Right lobe of liver (tissue), 6 donors: ENCODE measurements at places on chromosomes 2 and 18. TPM values are rescaled to one million over a fixed set of nuclear protein-coding genes. Genes with fewer than 3 reads are reported as not detected.

The CYP1B1 gene
- 5.9 TPM for total RNA-seq

The DHX57 gene
- total RNA-seq = 4.4 TPM

The SMARCAL1 gene
- total RNA-seq = 8.4 TPM

The NPHP1 gene
- 0.06 TPM for total RNA-seq

The CBLN2 gene
- total RNA-seq = not detected

The TPRKB gene
- total RNA-seq = 10.0 TPM

- H3K4me3 ChIP-seq = no peak overlapping the region
- H3K27ac ChIP-seq = no peak overlapping the region
- no peaks in the 10 kb centered on the region for H3K27me3 ChIP-seq
- no peaks in the 10 kb centered on the region for H3K4me1 ChIP-seq
- DNase-seq = no peak
- H3K36me3 ChIP-seq = no peaks in the 10 kb centered on the region
These were observed 35.0 kb upstream of the GLI2 start for GRCh38 chr2:120700659-120701058.

GRCh38 chr2:170905864-170906263 is 23.2 kb upstream of the GORASP2 start:
- no peak for DNase-seq
- H3K27ac ChIP-seq = no peak overlapping the region
- no peak overlapping the region for H3K4me3 ChIP-seq
- no peaks in the 10 kb centered on the region for H3K4me1 ChIP-seq
- H3K36me3 ChIP-seq = no peaks in the 10 kb centered on the region
- no peaks in the 10 kb centered on the region for H3K27me3 ChIP-seq

DNA sequence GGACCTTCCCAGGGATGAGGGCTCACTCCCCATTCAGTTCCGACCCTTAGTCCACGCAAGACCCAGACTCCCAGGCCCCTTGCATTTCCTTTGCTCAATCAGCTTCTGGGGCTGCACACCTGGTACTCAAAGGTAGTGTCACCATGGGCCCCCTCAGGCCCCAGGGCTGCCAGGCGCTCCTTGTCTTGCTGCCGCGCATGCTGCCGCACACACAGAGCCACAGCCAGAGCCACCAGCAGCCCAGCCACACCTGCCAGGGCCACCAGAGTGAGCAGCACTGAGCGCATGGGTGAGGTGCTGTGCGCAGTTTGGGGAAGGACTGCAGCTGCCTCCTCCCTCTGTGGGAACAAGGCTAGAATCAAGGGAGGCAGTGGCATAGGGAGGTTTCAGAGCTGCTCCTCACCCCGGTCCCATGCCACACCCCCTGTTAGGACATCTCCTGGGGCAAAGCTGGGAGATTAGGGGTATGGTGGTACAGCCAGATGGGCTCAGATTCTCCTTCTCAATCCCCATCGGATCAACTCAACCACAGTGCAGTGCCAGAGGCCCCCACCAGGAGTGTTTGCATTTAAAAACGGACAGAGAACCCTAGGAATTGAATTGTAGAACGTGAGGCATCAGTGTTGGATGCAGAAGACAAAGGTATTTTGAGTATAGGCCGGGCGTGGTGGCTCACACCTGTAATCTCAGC is 11.3 kb downstream of the PTPRN start:
- no peak overlapping the region for H3K27ac ChIP-seq
- peaks cover 2% of the 10 kb centered on the region for H3K4me1 ChIP-seq
- DNase-seq = no peak
- no peaks in the 10 kb centered on the region for H3K36me3 ChIP-seq
- no peaks in the 10 kb centered on the region for H3K27me3 ChIP-seq
- H3K4me3 ChIP-seq = no peak overlapping the region

DNA sequence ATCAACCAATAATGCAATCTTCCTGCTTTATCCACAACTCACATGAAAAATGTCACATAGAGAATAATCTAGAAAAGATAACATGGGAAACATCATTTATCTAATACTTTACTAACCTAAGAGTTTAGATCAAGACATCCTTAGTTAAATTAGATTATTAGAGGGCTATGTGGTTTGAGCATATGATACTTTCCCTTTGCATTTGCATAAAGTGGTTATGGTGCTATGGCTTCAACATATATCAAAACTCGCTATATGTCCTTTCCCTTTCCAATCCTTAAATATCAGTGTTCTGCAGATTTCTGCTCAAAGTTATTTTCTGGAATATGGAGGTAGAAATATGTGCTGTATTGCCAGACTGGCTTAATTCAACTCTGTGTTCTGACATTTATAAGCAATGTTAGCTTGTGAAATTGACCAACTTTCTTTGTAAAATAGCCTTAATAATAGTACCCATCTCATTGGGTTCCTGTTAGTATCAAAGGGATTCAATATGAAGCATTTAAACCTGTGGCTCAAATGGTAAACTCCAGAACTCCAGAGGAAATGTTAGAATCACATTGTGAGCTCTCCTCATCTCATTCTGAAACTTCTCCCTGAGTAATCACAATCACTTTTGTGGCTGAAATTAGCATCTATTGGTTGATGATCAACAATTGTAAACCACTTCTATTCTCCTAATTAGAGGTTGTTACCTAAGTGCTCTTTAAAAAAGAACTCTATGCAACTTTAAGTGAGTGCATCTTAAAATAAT is 1089.9 kb upstream of the SLC39A10 start:
- H3K36me3 ChIP-seq = no peaks in the 10 kb centered on the region
- no peaks in the 10 kb centered on the region for H3K27me3 ChIP-seq
- H3K4me1 ChIP-seq = no peaks in the 10 kb centered on the region

GRCh38 chr2:171391532-171391931 is 42.3 kb downstream of the METTL8 start:
- no peak overlapping the region for H3K27ac ChIP-seq
- H3K4me3 ChIP-seq = no peak overlapping the region
- H3K27me3 ChIP-seq = no peaks in the 10 kb centered on the region

DNA sequence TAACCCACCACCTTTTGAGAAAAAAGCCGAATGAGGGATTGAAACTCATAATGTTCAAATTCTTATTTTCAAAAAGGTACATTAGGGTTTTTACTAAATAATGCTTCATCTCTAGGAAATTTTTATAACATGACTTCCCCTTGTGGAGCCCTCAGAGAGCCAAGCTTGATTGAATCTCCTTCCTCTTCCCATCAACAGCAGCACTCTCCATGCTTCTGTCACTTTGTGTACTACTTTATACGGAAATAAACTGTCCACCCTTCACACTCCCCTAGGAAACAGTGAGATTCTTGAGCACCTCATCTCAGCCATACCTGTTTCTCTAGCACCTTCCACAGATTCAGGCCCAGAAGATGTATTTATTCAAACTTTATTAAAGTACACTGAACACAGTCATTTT is 51.8 kb downstream of the TFPI start:
- no peaks in the 10 kb centered on the region for H3K27me3 ChIP-seq
- H3K4me3 ChIP-seq = no peak overlapping the region
- peak overlapping the region; percentile 7 for H3K27ac ChIP-seq
- H3K4me1 ChIP-seq = no peaks in the 10 kb centered on the region
- DNase-seq = no peak

- peaks cover 14% of the 10 kb centered on the region for H3K4me1 ChIP-seq
- H3K4me3 ChIP-seq = peak within 1 kb of the TSS; percentile 90
- H3K36me3 ChIP-seq = no peaks in the 10 kb centered on the region
- DNase-seq = peak; percentile 96
These were observed at the start of gene UBR3 for GRCh38 chr2:169827272-169828140. Gene UBR3 (plus strand): TSS chr2:169827454. CDS start chr2:169827508, 54 bp downstream.

DNA sequence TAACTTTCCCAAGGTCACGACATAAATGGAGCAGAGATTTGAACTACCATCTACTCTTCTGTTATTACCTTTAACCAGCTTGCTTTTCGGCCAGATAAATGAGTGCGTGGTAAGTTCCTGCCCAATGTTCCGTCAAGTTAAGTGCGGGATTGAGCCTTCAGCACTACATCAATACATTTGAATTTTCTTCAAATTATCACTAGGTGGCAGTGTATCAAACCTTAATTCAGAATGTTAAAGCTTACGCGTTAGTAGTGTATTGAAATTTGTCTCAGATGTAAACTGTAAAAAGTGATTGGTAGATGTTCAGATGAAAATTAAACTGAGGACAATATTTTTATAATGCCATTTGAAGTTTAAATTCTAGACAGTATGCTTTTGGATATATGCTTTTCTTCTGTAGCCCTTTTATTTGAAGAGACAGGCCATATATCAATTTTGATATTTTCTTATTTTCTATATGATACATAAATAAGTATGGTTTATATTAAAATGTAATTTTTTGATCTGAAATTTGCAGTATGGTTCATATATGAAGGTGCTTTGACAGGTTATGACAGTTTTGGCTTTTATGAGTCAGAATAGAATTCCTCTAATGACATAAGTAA is 681.3 kb downstream of the ADCYAP1 start:
- no peaks in the 10 kb centered on the region for H3K36me3 ChIP-seq
- H3K4me1 ChIP-seq = no peaks in the 10 kb centered on the region
- H3K27ac ChIP-seq = no peak overlapping the region
- H3K27me3 ChIP-seq = no peaks in the 10 kb centered on the region
- no peak for DNase-seq
- no peak overlapping the region for H3K4me3 ChIP-seq

DNA sequence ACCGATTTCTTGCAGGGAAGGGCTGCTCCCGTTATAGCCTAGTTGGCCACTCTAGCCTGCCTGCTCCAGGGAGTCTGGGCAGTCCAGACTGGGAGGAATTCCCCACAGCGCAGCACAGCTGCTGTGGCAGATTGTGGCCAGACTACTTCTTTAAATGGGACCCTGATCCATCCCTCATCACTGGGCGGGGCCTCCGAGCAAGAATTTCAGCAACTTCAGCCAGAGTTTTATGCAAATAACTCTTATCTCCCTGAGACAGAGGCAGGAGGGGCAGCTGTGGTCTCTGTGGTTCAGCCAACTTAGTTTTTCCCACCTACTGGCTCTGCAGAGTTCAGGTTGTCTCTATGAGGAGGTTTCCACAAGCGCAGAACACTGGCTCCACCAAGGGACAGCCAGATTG is 1583.2 kb downstream of the SUCLG1 start:
- H3K4me1 ChIP-seq = no peaks in the 10 kb centered on the region
- no peak for DNase-seq
- H3K27me3 ChIP-seq = no peaks in the 10 kb centered on the region
- no peak overlapping the region for H3K27ac ChIP-seq
- no peak overlapping the region for H3K4me3 ChIP-seq

- no peak for DNase-seq
- no peak overlapping the region for H3K27ac ChIP-seq
- no peaks in the 10 kb centered on the region for H3K36me3 ChIP-seq
- H3K4me1 ChIP-seq = peaks cover 11% of the 10 kb centered on the region
- no peaks in the 10 kb centered on the region for H3K27me3 ChIP-seq
These were observed 59.1 kb upstream of the EML4 start for GRCh38 chr2:42109959-42110640.

DNA sequence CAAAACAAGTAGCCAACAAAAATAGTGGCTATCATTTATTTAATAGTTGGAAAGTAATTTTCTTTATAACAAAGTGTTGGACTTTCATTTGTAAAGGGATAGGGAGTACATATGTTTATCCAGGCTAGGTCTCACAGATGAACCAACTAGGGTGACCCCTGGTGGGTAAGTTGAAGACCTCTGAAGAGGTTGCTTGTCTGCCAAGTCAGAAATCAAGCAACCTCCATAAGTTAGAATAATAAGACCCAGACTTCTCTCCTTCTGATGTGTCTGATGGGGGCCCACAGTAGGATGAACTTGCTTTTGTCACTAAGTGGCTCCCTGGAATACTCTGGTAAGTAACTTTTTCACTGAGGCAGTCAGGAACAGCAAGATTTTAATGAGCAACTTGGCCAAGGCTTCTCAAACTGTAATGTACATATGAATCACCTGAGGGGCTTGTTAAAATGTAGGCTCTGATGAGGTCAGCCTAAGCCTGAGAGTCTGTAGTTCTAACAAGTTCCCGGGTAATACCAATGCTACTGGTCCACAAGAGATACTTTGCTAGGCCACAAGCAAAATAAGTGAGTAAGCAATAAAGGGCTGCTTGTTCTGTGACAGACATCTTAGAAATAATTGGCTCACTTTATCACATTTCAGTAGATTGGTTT is 319.6 kb downstream of the PIK3C3 start:
- no peak overlapping the region for H3K27ac ChIP-seq
- no peak for DNase-seq
- no peaks in the 10 kb centered on the region for H3K36me3 ChIP-seq
- no peak overlapping the region for H3K4me3 ChIP-seq

GRCh38 chr2:207432453-207432852 is 97.3 kb upstream of the CREB1 start:
- H3K36me3 ChIP-seq = no peaks in the 10 kb centered on the region
- no peak overlapping the region for H3K4me3 ChIP-seq
- no peak overlapping the region for H3K27ac ChIP-seq
- no peaks in the 10 kb centered on the region for H3K27me3 ChIP-seq

DNA sequence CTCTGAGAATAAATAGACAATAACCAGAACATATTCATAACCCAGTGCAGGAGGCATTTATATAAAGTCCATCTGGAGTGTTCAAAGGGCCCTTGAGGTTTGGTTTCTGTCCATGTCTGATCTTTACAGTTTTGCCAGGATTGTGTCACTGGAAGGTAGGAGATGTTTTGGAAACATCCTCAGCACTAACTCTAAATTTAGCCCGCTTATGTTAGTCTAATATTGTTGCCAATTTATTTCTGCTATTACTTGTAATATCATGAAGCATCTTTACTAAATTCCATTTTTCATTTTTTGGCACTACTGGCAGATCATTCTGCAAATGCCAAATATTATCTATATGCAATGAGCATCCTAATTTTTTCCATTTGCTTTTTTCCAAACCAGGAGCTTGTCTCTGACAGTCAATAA is 22.4 kb upstream of the REV1 start:
- DNase-seq = no peak
- no peak overlapping the region for H3K4me3 ChIP-seq
- no peaks in the 10 kb centered on the region for H3K4me1 ChIP-seq
- no peak overlapping the region for H3K27ac ChIP-seq
- H3K27me3 ChIP-seq = no peaks in the 10 kb centered on the region
